ENCODE measurements at places on chromosomes 16 and 17.

- no peak for DNase-seq
Observed at GRCh38 chr17:539066-539465, 175.6 kb downstream of the VPS53 start.

DNA sequence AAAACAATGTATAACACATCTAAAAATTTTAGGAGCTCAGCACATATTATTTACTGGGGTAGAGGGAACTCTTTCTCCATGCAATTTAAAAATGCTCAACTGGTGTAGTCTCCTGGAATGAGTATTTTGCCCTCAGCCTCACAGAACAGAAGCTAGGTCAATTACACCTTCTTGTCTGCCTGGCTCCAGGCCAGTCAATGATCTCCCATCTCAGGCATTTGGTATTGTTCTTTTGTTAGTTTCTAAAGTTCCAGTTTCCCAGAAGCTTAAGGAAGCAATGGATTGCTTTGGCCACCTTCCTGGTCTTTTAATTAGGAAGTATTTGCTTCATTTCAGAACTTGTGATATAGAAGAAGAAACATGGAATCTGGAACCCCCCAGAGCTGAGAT, 360.3 kb upstream of the ASIC2 start:
- no peak for DNase-seq

DNA sequence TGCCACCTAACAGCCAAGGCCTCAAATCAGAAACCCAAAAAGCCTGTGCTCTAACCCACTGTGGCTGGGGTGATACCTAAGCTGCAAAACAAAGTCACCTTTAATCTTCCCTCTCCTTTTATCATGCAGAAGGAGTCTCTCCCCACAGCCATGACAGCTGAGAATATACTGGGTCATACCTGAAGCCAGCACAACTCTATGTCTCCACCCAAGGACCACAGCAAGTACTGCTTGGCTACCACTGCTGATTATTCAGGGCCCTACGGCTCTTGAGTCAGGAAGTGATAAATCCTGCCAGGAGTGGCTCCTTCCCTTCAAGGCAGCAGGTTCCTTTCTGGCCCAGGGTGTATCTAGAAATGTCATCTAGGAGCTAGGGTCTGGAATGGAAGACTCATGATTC, 151.5 kb upstream of the TOM1L1 start:
- DNase-seq, result no peak

- no peak for DNase-seq
Observed at GRCh38 chr16:189604-190186, 9.4 kb downstream of the HBQ1 start.

GRCh38 chr16:48052731-48053417, 102.9 kb downstream of the ABCC12 start:
- no peak for DNase-seq

GRCh38 chr16:799948-800833, at the start of gene GNG13:
Gene GNG13, minus strand, starts transcription at chr16:800734. Its CDS starts 1,657 bp downstream, at chr16:799077.
- no peak for DNase-seq

- DNase-seq, result no peak
Observed at GRCh38 chr17:15263206-15263579, 1.9 kb downstream of the PMP22 start.

- peak; percentile 31 for DNase-seq
Observed at GRCh38 chr16:77596261-77596660, 126.1 kb upstream of the NUDT7 start.

- peak; percentile 36 for DNase-seq
Observed at GRCh38 chr16:75244225-75244809, 7.1 kb downstream of the BCAR1 start.

DNA sequence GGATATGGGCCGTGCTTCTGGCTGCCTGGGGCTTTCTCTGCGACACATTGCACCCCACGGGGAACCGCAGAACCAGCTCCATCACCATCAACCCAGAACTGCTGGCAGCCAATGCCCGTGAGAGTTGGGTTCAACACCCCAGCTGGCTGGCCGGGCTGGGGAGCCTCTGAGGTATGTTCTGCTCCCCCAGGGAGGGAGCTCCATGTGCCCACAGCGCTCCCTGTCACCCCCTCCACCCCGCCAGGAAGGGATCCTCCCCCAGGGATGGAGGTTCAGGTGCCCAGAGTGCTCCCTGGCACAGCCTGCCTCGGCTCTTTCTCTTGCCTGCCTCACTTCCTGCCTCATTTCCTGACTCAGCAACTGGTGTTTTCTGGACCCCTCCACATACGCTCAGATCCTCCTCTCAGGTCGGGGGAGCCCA, 24.2 kb upstream of the MPRIP start:
- DNase-seq, result no peak

GRCh38 chr16:85592700-85593493, 20.2 kb upstream of the GSE1 start:
- no peak for DNase-seq

DNA sequence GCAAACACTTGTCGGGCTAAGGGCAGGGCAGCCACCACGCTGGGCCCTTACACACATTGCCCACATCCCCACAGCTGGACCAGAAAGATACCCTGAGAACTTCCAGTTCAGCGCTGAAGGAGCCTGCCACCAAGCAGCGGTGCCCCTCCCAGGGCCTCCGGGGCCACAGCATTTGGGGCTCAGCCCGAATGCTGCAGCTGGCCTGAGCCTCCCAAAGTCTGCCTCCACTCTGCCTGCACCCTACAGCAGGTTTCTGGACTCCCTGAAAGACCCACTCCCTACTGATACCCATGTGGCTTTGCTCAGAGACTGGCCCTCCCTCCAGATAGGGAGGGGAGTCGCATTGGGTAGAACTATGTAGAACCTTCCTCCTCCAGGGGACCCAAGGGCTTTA, 1.5 kb downstream of the MCRIP1 start:
- DNase-seq, result no peak

DNA sequence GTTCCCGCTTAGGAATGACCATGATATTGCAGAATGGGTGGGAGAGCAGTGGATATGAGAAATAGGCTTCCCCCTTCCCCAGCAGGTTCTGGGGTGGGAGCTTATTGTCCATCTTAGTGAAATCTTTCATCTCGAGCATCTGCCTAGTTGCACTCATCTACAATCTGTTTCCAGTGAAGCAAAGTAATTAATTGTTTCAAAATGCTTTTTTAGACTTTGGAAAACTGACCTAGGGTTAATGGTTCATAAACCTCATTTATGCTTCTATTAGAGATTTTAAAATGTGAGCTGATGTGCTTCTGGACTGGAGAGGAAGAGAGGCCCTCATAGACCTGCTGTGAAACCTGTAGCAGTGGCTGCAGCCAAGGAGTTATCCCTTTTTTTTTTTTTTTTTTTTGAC, 247.7 kb upstream of the XYLT1 start:
- no peak for DNase-seq

DNA sequence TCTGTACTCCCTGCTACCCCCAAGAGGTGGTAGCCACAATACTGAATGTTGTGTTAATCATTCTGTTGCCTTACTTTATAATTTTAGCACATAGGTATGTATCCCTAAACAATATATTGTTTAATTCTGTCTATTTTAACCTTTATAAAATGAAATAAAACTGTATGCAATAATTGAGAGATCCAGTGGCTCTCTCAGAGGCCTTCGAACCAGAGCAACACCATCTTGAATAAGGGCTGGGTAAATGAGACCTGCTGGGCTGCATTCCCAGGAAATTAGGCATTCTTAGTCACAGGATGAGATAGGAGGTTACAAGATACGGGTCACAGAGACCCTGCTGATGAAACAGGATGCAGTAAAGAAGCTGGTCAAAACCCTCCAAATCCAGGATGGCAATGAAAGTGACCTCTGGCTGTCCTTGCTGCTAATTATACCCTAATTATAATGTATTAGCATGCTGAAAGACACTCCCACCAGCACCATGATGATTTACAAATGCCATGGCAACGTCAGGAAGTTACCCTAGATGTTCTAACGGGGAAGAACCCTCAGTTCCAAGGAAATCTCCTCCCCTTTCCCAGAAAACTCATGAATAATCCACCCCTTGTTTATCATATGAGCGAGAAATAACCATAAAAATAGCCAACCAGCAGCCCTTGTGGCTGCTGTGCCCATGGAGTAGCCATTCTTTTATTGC, 2.0 kb upstream of the CANT1 start:
- no peak for DNase-seq

DNA sequence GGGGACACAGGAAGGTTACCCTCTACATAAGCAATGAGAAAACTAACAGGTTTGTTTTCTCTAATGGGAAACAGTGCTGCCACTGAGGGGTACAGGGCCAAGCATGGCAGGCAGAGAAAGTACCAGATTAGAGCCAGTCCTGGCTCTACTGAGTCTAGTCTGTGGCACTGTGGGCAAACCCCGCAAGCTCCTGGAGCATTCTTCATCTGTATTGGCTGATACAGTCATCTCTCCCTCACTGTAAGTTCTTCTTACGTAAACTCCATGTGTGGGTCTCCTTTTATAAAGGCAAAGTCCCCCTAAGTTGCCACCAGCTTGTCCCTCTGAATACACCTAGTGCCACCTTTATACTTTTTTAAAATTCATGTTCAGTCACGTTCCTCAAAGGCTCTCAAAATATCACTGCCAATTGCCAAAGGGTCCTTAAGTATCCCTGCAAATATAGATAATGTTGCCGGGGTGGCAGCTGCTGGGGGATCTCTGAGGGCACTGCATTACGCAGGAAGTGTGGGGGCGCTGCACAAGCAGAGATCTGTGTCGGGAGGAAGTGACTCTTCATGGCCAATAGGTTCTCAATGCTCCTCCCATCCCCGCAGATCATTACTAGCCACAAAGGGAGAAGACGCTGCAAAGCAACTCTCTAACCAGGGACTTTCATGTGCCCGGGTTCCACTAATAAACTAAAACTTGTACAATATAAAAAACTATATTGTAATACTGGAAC, 18.8 kb downstream of the XPO6 start:
- DNase-seq, result peak; percentile 60

- no peak for DNase-seq
Observed at GRCh38 chr17:47286198-47286914, 32.7 kb downstream of the ITGB3 start.

GRCh38 chr17:13024016-13024415, 6.2 kb upstream of the ELAC2 start:
- no peak for DNase-seq

GRCh38 chr17:68290268-68290954, 516 bp downstream of the SLC16A6 start:
- DNase-seq, result no peak

GRCh38 chr16:75292691-75293090, 41.3 kb upstream of the BCAR1 start:
- no peak for DNase-seq

GRCh38 chr17:28521311-28522085, 15.3 kb downstream of the FOXN1 start:
- DNase-seq, result no peak

DNA sequence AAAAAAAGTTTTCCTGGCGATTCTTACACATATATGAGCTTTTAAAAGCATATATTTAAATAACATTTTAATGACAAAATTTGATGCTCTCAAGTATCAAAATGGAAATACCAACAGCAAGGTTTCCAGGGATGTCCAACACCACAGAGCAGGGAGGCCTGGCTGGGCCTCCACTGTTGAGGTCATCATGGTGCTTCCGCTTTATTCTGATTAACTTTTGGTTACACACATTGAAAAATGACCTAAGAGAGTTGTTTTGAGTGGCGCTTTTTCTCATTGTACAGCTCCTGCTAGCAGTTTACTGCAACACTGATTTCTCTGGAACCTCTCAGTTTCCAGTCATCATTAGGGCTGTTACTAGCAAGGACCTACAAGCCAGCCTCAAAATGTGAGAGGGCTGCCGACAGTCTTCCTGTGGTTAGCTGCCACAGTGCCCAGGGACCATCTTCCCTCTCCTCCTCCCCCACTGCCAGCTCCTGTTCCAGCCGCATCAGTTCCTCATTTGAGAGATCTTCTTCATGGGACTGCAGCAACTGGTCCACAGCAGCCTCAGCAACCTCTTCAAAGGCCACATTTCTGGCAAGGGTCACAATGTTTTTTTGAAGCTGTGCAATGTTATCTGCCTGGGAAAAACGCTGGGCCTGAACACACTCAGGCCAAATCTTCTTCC, 21.3 kb downstream of the DEF8 start:
- DNase-seq, result peak; percentile 95

DNA sequence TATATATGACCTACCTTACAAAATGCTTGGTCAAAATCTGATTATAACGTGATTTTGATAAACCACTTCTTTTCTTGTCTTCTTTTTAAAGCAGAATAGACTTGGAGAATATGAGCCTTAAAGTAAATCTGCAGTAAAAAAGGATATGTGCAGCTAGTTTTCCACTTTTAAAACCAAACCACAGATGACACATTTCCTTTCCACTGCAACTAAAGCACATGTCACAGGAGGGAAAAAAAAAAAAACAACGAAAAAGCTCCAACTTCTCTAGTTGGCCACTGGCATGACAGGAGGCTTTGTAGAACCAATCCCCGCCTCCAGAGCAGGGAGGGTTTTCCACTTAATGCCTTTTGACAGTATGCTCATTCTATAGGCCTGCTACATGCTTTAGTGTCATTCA, at the start of gene EVI2A:
TSS of gene EVI2A (minus strand) at position 142 of the 400 bp plus-strand sequence. CDS start 2,609 bp downstream, outside the sequence.
- DNase-seq, result peak; percentile 98

DNA sequence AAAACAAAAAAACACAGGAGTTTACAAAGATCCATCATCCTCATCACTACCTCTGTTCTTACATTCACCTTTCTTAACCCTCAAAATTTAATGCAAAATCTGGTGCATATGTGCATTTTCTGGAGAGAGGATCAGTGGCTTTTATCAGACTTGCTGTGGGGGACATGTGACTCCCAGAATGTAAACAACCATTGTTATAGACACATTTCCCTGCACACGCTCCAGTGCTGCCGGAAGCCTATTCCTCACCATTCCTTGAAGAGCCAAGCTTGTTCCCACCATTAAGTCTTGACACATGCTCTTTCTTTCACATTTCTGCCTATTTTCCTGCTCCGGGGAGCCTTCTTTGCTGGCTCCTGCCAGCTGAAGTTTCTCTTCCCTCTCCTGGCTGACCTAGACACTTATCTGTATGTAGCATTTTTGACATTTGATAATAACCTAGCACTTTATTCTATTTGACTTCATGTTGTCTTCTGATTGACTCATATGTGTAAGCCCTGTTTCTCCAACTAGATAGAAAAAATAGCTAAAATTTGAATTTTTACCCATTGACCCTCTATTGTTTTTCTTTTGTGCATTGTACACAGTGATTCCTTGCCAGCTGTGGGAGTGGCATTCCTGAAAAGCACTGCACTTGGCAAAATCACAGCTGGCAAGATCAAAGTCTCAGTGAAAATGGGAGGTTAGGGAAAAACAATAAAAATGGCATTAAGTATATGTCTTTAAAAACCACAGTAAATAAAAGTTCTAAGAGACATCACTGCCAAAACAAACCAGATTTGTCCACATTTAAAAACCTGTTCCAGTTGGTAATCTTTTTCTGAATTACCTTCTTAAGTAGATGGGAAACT, 76.8 kb upstream of the CIBAR2 start:
- DNase-seq, result no peak

- no peak for DNase-seq
Observed at GRCh38 chr16:83737729-83738354, 69.9 kb upstream of the HSBP1 start.

GRCh38 chr17:76445697-76446448, 7.1 kb downstream of the UBE2O start:
- DNase-seq, result no peak
